NCI-H1105 (cell line): ENCODE measurements at places on chromosomes 2 and 18.

DNA sequence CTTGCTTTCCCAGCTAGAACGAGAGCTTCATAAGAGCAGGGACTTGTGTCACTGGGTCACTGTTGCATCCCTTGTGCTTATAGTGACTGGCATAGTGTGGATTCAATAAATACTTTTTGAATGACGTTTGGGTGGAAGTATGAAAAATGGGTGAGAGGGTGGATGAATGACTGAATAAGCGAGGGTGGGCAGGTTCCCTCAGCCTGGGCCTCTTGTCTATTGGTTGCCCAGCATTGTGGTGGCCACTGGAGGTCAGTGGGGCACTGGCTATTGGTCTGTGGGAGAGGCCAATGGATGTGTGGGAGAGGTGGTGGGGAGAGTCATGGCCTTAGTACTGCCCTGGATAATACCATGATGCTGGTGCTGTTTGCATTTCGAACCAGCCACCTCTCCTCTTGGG is 93.8 kb upstream of the SKOR2 start:
- DNase-seq, result no peak

DNA sequence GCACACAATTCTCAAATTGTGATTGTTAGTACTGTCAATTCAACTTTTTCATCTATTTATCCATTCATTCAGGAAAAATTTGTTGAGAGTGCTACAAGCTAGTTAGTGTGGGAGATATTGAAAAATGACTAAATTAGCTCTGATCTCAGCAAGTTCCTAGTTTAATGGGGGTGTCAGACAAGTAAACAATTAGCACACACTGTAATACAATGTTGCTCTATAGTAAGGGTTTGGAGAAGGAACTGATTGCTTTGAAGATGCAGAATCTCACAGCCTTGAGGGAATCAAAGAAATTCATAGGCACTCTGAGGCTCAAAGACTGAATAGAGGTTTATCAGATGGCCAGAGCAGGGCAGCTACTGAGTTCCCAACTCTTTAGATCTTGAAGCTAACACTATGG is 6.8 kb upstream of the CCNYL1 start:
- no peak for DNase-seq

GRCh38 chr18:34494359-34494696 is 215.8 kb upstream of the DTNA start:
- DNase-seq, result no peak

DNA sequence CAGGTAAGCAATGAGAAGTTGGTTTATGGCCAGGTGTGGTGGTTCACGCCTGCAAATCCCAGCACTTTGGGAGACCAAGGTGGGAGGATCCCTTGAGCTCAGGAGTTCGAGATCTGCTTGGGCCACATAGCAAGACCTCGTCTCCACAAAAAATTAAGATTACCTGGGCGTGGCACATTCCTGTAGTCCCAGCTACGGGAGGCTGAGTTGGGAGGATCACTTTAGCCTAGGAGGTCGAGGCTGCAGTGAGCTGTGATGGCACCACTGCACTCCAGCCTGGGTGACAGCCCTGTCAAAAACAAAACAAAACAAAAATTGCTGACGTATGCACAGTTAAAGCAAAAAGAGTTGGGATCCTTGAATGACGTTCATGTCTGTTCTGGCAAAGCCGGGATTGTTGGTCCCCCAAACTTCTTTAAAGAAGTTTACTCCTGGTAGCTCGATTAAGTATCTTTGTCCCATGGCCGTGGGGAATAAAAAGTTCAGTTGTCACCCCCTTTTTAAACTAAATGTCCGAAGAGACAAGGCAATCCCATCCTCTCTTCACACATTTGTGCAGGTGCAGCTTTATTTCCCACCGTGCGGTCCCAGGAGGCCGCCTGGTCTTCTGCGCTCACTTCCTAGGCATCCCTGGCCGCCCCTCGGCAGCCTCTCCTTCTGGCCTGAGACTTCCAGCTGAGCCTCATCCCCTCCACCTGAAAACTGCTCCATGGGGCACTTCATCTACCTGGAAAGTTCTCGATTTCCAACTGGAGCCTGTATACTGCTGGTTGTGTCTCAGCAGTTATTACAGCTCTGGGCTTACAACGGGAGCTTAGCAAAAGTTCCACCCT is 762 bp upstream of the SPOPL start:
- DNase-seq, result no peak

DNA sequence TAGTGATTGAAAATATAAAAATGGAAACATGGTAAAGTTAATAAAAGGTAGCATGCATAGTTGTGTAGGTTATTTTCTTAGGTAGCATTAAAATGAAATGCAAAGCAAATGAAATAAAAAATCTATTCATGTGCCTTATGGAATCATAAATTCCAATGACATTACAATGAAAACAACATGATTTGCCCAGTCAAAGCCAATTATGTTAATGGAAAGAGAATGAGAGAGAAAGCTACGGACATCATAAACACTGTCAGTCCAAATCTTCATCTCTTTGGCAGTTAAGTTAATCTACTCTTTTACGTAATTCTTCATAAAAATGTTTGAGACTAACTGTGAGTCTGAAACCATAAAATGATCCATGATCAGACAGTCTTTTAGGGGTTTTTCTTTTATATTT is 636.7 kb upstream of the SYT4 start:
- no peak for DNase-seq
